ENCODE measurements at places on chromosomes 1 and 21.

DNA sequence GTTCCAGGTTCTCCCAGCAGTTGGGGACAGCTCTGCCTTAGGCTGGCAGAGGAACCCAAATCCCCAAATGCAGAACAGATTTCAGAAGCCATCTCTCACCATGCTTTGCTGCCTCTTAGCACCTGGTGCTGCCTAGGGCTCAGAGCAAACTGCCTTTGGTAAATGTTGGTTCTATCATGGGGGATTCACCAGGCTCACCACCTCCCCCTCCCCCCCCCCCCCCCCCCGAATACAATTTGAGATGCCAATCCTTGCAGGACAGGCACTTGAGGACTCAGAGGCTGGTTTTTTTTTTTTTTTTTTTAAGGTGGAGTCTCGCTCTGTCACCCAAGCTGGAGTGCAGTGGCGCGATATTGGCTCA lies 447 bp upstream of the PAQR6 start:
- no peak for DNase-seq

DNA sequence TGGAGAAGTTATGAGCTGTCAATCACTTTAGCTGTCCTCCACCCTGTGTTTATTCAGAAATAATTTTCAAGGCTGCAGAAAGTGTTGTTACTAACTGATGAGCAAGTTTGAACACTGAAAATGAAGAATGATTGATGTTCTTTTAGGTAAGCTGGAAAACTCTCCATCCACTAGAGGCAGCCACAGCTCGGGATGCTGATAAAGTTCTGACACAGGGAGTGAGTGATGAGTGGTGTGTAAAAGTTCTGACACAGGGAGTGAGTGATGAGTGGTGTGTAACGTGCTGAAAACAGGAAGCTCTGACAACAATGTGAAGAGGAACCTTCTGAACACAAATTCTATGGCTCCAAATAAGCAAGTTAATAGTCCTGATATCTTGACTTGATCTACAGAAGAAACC lies 197.5 kb upstream of the PTBP2 start:
- DNase-seq, result no peak

DNA sequence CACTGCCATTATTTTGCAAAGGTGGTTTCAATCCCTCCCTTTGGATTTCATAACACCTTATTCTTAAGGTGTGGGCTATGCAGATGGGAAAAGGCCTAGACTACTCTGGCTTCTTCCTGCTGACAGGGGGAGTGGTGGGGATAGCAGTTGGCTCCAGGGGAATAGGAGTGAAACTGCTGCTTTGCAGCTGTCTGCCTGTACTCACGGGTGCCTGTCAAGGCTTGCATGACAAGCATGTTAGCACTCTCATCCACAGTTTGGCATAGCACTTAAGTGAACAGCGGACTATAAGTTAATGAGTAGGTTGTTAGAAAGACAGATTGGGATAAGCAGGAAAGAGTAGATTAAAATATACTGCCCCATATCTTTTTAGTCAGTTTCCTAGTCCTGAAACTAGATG lies 287.5 kb upstream of the DAB1 start:
- DNase-seq, result no peak

- DNase-seq, result peak; percentile 67
Observed at GRCh38 chr1:16145662-16146278, 10.1 kb downstream of the EPHA2 start.

GRCh38 chr1:29444782-29445729 lies 208.7 kb downstream of the PTPRU start:
- no peak for DNase-seq

GRCh38 chr21:41121785-41122415 lies 46.1 kb upstream of the BACE2 start:
- DNase-seq, result peak; percentile 72

DNA sequence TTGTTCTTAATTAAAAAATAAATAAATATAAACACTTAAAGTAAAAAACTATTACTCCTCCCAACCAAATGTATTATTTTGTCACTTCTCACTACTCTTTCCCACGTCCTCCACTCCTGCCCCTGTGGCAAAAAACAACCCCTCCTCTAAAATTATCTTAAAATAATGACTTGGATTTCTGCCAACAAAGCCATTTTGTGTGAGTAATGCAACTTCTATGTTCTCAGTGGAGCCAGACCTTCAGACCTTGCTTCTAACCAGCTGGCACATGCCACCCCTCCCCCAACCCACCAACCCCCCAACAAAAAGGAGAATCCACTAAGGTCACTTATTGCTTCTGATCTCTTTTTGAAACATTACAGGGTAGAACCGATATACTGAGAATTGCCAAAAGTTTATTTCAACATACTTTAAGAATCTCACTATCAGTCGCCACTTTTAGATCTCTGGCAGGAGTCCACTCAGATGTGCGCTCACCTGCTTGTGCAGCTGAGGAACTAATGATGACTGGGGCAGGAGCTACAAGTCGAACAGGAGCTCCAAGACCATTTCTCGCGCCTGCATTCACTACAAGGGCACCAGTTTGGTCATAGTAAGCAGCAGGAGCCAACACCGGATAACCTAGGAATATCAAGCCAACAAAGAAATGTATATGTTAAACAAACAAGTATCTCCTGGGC lies 58.3 kb upstream of the SDC3 start:
- no peak for DNase-seq

DNA sequence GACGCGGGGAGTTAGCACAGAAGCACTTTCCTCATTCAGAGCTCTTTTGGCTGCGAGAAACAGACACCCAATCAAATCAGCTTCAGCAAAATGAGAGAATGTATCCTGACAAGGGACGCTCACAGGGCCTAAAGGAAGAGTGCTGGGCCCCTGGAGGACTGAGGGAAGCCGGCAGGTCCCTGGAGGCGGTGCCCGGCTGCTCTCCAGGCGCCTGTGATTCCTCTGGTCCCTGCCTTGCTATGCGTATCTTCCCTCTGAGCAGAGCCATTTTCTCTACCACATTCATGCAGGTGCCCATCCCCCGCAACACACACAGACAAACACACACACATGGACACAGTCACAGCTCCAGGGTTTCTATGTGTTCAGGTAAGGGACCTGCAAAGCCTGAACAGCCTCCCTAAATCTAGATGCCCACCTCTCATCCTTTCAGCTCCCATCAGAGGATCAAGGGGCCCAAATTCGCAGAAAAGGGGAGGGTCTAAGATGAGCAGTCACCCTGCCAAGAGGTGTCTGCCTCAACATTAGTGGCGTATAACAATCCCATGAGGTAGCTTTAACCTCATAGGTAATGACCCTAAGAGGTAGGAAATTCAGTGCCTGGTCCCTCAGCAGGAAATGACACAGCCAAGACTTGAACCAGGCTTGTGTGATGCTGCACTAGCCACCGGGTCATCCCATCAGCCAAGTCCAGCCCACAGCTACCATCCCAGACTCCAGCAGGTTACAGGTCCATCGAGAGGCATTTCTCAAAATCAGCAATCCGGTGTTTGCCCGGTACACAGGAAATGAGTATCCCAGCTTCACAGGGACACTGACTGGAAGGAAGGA lies 29.0 kb downstream of the PTAFR start:
- DNase-seq, result no peak

- DNase-seq, result no peak
Observed at GRCh38 chr1:200880212-200880611, 7.4 kb downstream of the GPR25 start.

DNA sequence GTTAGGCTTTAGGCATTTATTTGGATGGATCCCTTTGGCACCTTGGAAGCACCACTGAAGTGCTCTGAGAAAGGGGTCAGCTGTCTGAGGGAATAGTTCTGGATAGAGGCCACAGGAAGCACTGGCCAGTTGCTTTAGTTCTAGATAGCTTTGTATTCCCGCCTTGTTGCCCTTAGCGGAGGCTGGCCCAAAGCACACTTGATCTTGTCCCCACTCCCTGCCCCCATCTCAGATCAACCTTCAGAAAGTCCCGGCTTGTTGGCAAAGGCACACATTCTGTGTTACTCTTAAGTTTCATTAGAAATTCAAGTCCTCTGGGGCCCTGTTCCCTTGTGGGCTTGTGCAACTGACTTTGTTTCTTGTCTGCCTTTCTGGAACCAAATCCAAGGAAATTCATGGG lies 15.2 kb upstream of the NBL1 start:
- DNase-seq, result no peak

DNA sequence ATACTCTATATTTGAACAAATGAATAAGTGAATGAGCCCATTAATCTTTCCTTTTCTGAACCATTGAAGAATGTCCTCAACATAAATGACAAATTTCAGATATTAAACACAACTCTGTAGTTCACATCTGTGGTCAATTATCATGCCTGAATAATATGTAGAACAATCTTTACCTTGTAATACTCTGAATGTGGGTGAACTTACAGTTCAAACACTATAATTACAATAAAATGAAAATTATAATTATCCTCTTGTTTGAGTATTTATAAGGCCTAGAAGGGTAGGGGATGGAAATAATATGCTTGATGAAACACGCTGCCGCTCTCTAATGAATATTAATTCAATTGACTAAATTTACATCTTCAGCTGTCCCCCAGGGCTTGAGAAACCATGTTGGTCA lies 8.7 kb upstream of the SFPQ start:
- DNase-seq, result no peak

GRCh38 chr1:162381941-162382750 lies 618 bp downstream of the C1orf226 start:
- peak; percentile 52 for DNase-seq

GRCh38 chr1:46274225-46275029 lies 26.9 kb downstream of the RAD54L start:
- DNase-seq, result no peak

GRCh38 chr1:169025412-169025811 lies 81.1 kb upstream of the ATP1B1 start:
- DNase-seq, result no peak

- peak; percentile 73 for DNase-seq
Observed at GRCh38 chr1:26049531-26050247, 3.8 kb upstream of the SLC30A2 start.

- no peak for DNase-seq
Observed at GRCh38 chr1:170711682-170712081, 47.8 kb downstream of the PRRX1 start.

- no peak for DNase-seq
Observed at GRCh38 chr21:37136744-37137143, 63.7 kb downstream of the TTC3 start.

Data from left colon (tissue), 2 donors.